NCI-H460 (cell line): ENCODE measurements at places on chromosomes 3 and 15. TPM values are rescaled to one million over a fixed set of nuclear protein-coding genes. Genes with fewer than 3 reads are reported as not detected.

DNA sequence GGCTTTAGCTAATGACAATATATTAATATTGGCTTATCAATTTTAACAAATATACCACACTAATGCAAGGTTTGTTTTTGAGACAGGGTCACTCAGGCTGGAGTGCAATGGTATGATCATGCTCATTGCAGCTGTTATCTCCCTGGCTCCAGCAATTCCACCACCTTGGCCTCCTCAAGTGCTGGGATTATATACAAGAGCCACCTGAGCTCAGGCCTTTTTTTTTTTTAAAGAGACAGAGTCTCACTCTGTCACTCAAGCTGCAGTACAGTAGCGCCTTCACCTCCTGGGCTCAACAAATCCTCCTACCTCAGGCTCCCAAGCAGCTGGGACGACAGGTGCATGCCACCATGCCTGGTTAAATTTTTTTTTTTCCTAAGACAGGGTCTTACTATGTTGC is 11.7 kb downstream of the DLG1 start:
- DNase-seq: no peak

- DNase-seq: no peak
These were observed 81.1 kb downstream of the BTD start for GRCh38 chr3:15682561-15683185.

DNA sequence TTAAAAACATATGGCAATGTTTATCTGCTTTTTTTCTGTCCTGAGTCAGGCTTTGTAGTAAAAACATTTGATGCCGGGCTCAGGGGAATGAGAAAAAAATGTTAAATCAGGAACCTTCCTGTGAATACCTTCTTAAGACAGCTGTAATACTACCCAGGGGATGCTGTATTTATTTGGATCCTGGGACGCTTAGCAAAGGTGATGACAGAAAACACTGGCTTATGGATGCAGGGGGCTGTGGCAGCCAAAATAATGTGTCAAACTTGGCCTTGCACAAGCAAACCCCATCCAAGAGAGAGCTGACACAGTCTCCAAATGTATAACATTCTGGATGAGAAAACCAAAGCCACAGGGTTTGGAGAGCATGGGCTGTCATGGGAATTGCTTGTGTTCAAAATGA is 438.2 kb upstream of the PROK2 start:
- DNase-seq: no peak

- no peak for DNase-seq
These were observed 777 bp downstream of the GPR160 start for GRCh38 chr3:170038434-170039110.

GRCh38 chr3:13343601-13344000 is 76.5 kb downstream of the NUP210 start:
- no peak for DNase-seq

- DNase-seq: no peak
These were observed 53.8 kb upstream of the CADM2 start for GRCh38 chr3:84904816-84905555.

RFTN1 gene
- 0.15 and 0.89 TPM in 2 replicates for total RNA-seq

MUC20 gene
- total RNA-seq: 0.15 and 0.23 TPM in 2 replicates

IGDCC3 gene
- not detected in 2 replicates for total RNA-seq

GOLGA6L1 gene
- total RNA-seq: not detected in 2 replicates

ZBTB20 gene
- 4.8 and 5.3 TPM in 2 replicates for total RNA-seq
